ENCODE measurements at places on chromosomes 3 and 15. TPM values are rescaled to one million over a fixed set of nuclear protein-coding genes. Genes with fewer than 3 reads are reported as not detected.

DNA sequence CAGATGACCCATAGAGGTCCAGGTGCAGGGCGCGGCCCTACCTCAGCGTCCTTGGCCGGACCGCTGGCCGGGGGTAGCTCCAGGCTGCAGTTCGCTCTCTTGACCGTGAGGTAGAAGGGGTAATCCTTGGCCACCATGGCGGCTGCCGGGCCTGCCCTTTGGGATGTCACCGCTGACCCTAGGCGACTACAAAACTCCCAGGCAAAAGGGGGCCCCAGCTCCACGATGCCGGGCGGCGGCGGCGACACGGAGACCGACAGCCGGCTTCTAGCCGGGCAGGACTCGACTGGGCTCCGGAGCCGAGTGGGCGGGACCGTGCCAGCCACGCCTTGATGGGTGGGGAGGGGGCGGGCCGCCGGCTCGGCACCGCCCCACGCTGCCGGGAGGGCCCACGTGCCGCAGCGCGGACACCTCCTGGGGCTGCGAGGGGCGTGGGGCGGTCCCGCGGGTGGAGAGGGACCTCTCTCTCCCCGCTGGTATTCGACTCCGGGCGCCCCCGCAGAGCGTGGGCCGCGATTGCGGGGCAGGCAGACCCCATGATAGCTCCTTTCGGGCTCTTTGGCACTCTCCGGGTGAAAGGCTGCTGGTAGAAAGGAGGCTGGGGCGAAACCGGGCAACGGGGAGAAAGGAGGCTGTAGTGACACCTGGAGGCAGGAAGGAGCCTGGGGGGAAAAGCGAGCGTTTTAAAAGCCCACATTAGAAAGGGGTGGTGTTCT is at the start of gene ARHGEF3:
Gene ARHGEF3, minus strand, starts transcription at position 288 of the 716 bp plus-strand sequence. Its CDS starts 151 bp downstream, at position 137.
- H3K27ac ChIP-seq, result peak within 1 kb of the TSS; percentile 82
- no peaks in the 10 kb centered on the region for H3K27me3 ChIP-seq
- H3K4me3 ChIP-seq, result peak within 1 kb of the TSS; percentile 81
- no peaks in the 10 kb centered on the region for H3K36me3 ChIP-seq

DNA sequence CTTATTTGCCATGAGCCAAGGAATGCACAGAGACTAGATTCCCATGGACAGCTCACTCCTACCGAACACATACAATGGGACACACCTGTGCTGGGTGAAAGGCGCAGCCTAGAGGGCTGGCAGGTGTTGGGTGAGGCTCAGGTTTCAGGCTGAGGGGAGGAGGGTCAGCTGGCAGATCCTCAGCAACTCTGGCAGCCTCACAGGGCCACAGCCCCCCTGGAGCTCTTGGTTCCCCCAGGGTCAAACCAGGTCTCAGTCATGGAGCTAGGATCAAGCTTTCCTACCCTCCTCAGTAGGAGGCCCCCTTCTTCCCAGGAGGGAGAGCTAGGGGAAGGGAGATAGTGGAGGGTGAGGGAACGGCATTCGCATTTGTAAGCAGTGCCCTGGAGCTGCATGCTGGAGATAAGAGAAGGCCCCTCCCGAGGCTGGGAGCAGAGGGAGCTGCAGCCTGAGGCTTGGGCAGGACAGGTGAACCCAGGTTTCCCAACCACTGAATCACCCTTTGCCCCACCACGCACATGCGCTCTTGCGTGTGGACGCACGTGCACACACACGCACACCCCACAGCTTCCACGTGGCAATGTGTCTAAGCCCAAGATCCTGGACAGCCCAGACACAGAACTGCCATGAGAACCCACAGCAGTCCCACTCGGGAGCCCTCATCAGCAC is 26.3 kb upstream of the TFRC start:
- H3K4me3 ChIP-seq, result no peak overlapping the region
- H3K36me3 ChIP-seq, result no peaks in the 10 kb centered on the region
- H3K4me1 ChIP-seq, result no peaks in the 10 kb centered on the region
- no peak overlapping the region for H3K27ac ChIP-seq

DNA sequence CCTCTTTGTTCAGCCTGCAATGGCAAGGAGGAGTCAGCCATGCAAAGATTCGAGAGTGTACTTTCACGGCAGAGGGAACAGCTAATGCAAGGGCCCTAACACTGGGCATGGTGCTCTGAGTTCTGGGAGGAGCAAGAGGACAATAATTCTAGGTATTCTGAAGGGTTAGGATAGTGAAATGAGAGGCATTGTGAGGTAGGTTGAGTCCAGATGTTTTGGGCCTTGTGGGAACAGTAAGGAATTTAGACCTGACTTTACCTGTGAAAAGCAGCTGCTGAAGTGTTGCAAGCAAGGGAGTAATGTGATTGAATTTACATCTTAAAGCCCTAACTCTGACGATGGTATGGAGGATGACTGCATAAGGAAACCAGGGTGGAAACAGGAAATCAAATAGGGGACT is 211.6 kb downstream of the CNTN3 start:
- H3K27ac ChIP-seq, result no peak overlapping the region
- no peak overlapping the region for H3K4me3 ChIP-seq
- no peaks in the 10 kb centered on the region for H3K27me3 ChIP-seq

- H3K27ac ChIP-seq, result no peak overlapping the region
- no peak overlapping the region for H3K4me3 ChIP-seq
- H3K36me3 ChIP-seq, result no peaks in the 10 kb centered on the region
- peaks cover 6% of the 10 kb centered on the region for H3K4me1 ChIP-seq
- DNase-seq, result no peak
These were observed 24.3 kb downstream of the HERC1 start for GRCh38 chr15:63809452-63809851.

- no peak overlapping the region for H3K27ac ChIP-seq
- no peak for DNase-seq
- H3K4me1 ChIP-seq, result no peaks in the 10 kb centered on the region
- H3K36me3 ChIP-seq, result no peaks in the 10 kb centered on the region
These were observed 1238.2 kb downstream of the ROBO1 start for GRCh38 chr3:78529601-78530000.

GRCh38 chr3:107990433-107990832 is 100.4 kb downstream of the CD47 start:
- H3K4me3 ChIP-seq, result no peak overlapping the region
- DNase-seq, result no peak
- no peaks in the 10 kb centered on the region for H3K4me1 ChIP-seq
- no peaks in the 10 kb centered on the region for H3K27me3 ChIP-seq

DNA sequence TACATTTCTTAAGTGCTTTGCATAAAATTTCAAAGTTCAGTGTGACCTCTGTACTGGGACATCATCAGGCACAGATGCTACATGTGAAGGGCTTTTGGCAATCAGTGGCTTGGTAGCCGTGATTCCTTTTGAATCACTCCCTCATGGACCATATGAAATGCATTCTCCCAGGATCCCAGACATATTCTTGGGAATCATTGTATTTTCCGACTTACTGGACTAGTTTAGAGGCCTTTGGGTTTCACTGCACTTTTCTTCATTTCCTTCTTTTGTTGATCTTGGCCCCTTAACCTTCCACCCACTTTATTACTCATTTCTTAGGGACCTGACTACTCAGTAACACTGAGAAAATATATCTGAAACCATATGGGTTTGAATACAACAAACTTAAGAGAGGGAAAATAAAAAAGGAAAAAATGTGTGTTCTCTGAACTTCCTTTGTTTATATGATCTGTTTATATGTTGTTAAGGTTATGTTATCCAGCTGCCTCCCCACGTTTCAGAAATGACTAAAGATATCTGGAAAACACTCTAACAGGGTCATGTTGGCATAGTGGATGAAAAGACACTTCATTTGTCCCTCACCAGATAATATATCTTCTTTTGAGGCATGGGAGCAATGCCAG is 35.1 kb downstream of the HMG20A start:
- peaks cover 5% of the 10 kb centered on the region for H3K4me1 ChIP-seq
- H3K4me3 ChIP-seq, result no peak overlapping the region
- DNase-seq, result no peak

- H3K27me3 ChIP-seq, result no peaks in the 10 kb centered on the region
- DNase-seq, result no peak
- no peak overlapping the region for H3K4me3 ChIP-seq
- H3K36me3 ChIP-seq, result no peaks in the 10 kb centered on the region
- H3K27ac ChIP-seq, result no peak overlapping the region
These were observed 181.1 kb downstream of the PLCL2 start for GRCh38 chr3:17065881-17066280.

- no peaks in the 10 kb centered on the region for H3K36me3 ChIP-seq
- no peaks in the 10 kb centered on the region for H3K27me3 ChIP-seq
- no peak for DNase-seq
- H3K27ac ChIP-seq, result no peak overlapping the region
- no peaks in the 10 kb centered on the region for H3K4me1 ChIP-seq
These were observed 18.4 kb downstream of the RBP1 start for GRCh38 chr3:139521144-139521543.

GRCh38 chr3:184189421-184189820 is 3.4 kb downstream of the ABCF3 start:
- no peaks in the 10 kb centered on the region for H3K36me3 ChIP-seq
- no peak for DNase-seq
- no peaks in the 10 kb centered on the region for H3K27me3 ChIP-seq
- no peaks in the 10 kb centered on the region for H3K4me1 ChIP-seq

- peak overlapping the region; percentile 66 for H3K27ac ChIP-seq
- DNase-seq, result peak; percentile 76
- no peaks in the 10 kb centered on the region for H3K36me3 ChIP-seq
- H3K27me3 ChIP-seq, result no peaks in the 10 kb centered on the region
These were observed 31.5 kb upstream of the AP4E1 start for GRCh38 chr15:50876989-50877360.

DNA sequence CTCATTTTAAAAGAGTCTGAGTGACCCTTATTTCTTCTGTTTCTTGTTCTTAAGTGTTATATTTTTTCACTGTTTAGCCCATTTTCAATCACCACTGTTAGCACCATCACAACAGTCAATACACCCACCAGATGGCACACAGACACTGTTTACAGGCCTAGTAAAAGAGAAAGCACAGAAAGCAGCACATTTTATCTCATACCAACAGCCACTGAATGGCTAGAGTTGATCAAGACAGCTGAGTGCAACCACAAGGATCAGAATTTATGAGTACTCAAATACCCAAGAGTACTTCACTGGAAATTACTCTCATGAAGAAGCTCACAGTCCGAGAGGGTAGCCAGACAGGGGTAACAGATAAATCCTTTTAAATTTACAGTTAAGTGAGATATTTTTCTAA is 127.0 kb downstream of the TFDP2 start:
- H3K27ac ChIP-seq, result no peak overlapping the region
- no peaks in the 10 kb centered on the region for H3K36me3 ChIP-seq
- H3K4me1 ChIP-seq, result no peaks in the 10 kb centered on the region
- no peak overlapping the region for H3K4me3 ChIP-seq
- no peaks in the 10 kb centered on the region for H3K27me3 ChIP-seq
- no peak for DNase-seq

- no peak overlapping the region for H3K4me3 ChIP-seq
- no peaks in the 10 kb centered on the region for H3K4me1 ChIP-seq
- H3K27ac ChIP-seq, result no peak overlapping the region
- no peaks in the 10 kb centered on the region for H3K36me3 ChIP-seq
- no peak for DNase-seq
- no peaks in the 10 kb centered on the region for H3K27me3 ChIP-seq
These were observed 496.3 kb downstream of the NLGN1 start for GRCh38 chr3:173893835-173894234.

GRCh38 chr3:12194669-12195161 is 36.0 kb upstream of the TIMP4 start:
- H3K4me1 ChIP-seq, result no peaks in the 10 kb centered on the region
- no peak for DNase-seq
- no peaks in the 10 kb centered on the region for H3K36me3 ChIP-seq
- peak overlapping the region; percentile 16 for H3K27ac ChIP-seq
- H3K4me3 ChIP-seq, result no peak overlapping the region
- H3K27me3 ChIP-seq, result no peaks in the 10 kb centered on the region

- H3K4me1 ChIP-seq, result peaks cover 6% of the 10 kb centered on the region
- H3K27ac ChIP-seq, result peak overlapping the region; percentile 63
- DNase-seq, result no peak
- H3K36me3 ChIP-seq, result no peaks in the 10 kb centered on the region
These were observed 149.3 kb upstream of the SLC2A2 start for GRCh38 chr3:171175741-171176234.

DNA sequence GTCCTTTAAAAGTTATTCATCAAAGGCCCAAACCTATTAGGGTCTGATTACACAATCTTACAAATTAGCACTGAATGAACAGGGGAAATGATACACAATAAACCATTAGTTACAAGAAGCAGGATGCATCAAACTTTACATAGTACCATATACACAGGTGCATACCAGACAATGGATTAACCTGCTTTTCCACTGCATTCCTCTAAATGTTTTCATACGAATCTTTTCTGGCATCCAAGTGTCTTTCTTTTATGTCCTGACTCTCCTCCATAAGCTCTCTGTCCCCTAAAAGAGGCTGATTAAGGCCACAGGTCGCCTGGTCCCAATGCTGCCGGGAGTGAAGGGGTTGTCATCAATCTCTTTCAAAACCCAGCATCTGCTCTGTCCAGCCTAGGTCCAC is 11.4 kb downstream of the FBN1 start:
- peaks cover 4% of the 10 kb centered on the region for H3K4me1 ChIP-seq
- H3K36me3 ChIP-seq, result no peaks in the 10 kb centered on the region
- DNase-seq, result no peak
- H3K27ac ChIP-seq, result no peak overlapping the region
- no peaks in the 10 kb centered on the region for H3K27me3 ChIP-seq

DNA sequence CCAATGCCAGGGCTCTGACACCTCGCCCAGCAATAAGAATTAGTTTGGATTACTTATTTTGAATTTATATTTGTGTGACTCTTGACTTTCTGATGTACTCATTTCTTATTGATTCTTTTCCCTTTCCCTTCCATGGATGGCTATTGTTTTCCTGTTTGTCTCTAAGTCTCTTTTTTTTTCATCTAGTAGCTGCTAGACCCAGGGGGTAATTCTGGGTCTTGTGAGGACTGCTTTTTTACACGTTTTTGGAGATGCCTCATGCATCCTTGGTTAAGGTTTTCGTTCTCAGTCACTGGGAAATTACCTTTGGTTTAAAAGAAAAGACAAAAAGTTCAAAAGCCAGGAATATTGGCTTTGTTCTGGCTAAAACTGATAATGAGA is 70.2 kb upstream of the STRIT1 start:
- no peak for DNase-seq
- H3K4me1 ChIP-seq, result no peaks in the 10 kb centered on the region
- H3K36me3 ChIP-seq, result no peaks in the 10 kb centered on the region
- H3K27ac ChIP-seq, result no peak overlapping the region
- no peak overlapping the region for H3K4me3 ChIP-seq
- no peaks in the 10 kb centered on the region for H3K27me3 ChIP-seq

DNA sequence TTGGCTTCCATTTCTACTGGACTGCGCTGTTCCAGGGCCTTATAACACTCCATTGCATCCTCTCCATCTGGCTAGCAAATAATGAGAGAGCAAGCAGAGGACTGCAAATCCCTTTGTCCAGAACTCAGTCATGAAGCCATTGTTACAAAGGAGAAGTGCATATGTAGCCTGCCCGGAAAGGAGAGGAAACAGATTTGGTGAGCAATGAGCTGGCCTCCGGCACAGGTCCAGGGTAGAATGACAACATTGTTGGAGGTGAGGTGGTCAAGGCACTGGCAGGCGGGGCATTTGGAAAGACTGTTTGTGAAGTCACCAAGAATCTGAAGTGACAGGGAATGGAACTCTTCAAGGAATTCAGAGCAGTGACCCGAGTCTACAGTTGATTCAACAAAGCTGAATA is 25.0 kb upstream of the ATP1B3 start:
- no peaks in the 10 kb centered on the region for H3K27me3 ChIP-seq
- no peak overlapping the region for H3K27ac ChIP-seq
- no peak for DNase-seq
- no peaks in the 10 kb centered on the region for H3K4me1 ChIP-seq

CERS3 gene
- 0.69 TPM for total RNA-seq

BMF gene
- total RNA-seq, result 46.2 TPM

PDE8A gene
- total RNA-seq, result 27.6 TPM

AADAC gene
- not detected for total RNA-seq

ISL2 gene
- total RNA-seq, result not detected

SERPINI2 gene
- not detected for total RNA-seq

TXNRD3 gene
- total RNA-seq, result 15.9 TPM

NDN gene
- 166 TPM for total RNA-seq

SSUH2 gene
- total RNA-seq, result not detected

TRPM1 gene
- not detected for total RNA-seq

RNF123 gene
- total RNA-seq, result 47.3 TPM

ACP3 gene
- total RNA-seq, result not detected
